ENCODE measurements at places on chromosomes 1 and 21.

- no peak for DNase-seq
These were observed 748.2 kb upstream of the ADAMTS5 start for GRCh38 chr21:27715131-27715530.

DNA sequence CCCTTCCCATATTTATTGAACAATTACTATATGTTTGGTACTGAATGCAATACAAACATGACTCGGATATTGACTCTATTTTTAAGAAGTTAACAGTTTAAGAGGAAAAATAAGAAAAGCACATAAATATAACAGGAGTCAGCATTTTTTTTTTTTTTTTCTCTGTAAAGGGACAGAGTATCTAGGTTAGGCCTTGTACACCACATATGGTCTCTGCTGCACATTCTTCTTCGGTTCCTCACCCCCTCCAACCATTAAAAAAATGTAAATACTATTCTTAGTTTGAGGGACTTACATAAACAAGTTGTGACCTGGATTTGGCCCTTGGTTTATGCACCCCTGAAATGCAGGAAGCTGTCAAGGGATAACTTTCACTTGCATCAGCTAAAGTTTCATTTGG, 40.4 kb downstream of the PHC2 start:
- DNase-seq: no peak

DNA sequence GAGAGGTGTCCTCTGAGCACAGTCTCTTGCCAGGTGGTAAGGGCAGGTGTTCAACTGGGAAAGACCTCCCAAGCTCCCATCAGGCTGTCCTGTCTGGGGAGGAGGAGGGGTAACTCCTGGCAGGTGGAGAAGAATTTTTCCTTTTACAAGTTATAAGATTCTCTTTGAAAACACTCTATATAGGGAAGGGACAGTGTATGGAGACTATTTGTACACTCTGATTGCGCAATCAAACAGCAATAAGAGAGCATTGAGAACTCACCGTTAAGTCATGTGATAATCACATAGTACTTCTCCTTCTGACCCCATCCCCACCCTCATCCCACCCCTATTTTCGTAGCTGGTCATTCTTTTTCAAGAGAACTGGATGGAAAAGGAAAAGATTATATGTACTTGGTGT, 179.3 kb upstream of the ZNF644 start:
- no peak for DNase-seq

GRCh38 chr1:11858968-11859871, 475 bp upstream of the NPPB start:
- no peak for DNase-seq

- DNase-seq: no peak
These were observed 14.4 kb downstream of the CNN3 start for GRCh38 chr1:94912263-94913184.

DNA sequence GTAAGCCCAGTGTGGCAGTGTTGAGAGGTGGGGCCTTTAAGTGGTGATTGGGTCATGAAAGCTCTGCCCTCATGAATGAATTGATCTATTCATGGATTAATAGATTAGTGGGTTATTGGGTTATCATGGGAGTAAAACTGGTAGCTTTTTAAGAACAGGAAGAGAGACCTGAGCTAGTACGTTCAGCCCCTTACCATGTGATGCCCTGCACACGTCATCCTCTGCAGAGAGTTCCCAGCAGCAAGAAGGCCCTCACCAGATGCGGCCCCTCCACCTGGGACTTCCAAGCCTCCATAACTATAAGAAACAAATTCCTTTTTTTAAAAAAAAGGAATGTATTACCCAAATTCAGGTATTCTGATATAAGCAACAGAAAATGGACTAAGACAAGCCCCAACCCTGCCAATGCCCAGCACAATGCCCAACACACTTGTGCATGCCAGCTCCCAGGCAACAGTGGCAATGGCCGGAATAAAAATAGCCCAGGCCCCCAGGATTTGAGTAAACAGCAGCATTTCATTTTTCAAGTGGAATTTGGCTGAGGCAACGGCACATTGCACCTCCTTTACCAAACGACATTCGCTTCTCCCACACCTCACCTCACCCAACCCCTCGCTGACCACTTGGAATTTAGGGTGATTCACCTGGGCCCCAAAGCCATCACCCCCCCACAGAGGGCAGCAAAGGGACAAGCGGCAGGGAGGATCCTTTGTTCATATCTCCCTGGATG, 215.9 kb downstream of the TOMM20 start:
- no peak for DNase-seq
